ENCODE measurements at places on chromosomes 4 and X. TPM values are rescaled to one million over a fixed set of nuclear protein-coding genes. Genes with fewer than 3 reads are reported as not detected.

PNMA6A gene
- 0.18 TPM for total RNA-seq

PTTG2 gene
- not detected for total RNA-seq

CYBB gene
- not detected for total RNA-seq

SSX3 gene
- total RNA-seq: not detected

EDNRA gene
- 6.5 TPM for total RNA-seq

RTL9 gene
- total RNA-seq: 0.56 TPM

PF4V1 gene
- not detected for total RNA-seq

PCDH7 gene
- 44.1 TPM for total RNA-seq

EMCN gene
- total RNA-seq: not detected

CT45A10 gene
- total RNA-seq: not detected

HTR2C gene
- not detected for total RNA-seq

KLHL34 gene
- not detected for total RNA-seq

HSFX2 gene
- not detected for total RNA-seq

TCP11X2 gene
- not detected for total RNA-seq

EVC gene
- total RNA-seq: 16.8 TPM

TACR3 gene
- total RNA-seq: not detected

ODAPH gene
- not detected for total RNA-seq

C4orf50 gene
- total RNA-seq: not detected

CXCL6 gene
- not detected for total RNA-seq

WDR17 gene
- 0.83 TPM for total RNA-seq

DOCK11 gene
- total RNA-seq: 14.7 TPM

PRRG1 gene
- total RNA-seq: 16.1 TPM

AKAP14 gene
- total RNA-seq: not detected

ZMYM3 gene
- 8.3 TPM for total RNA-seq

HSFX1 gene
- total RNA-seq: under 0.01 TPM

C1QTNF7 gene
- total RNA-seq: 0.28 TPM

FREM3 gene
- total RNA-seq: not detected

SLC4A4 gene
- 16.8 TPM for total RNA-seq

TMEM175 gene
- 7.7 TPM for total RNA-seq

DACH2 gene
- total RNA-seq: 4.4 TPM

PNMA3 gene
- not detected for total RNA-seq

GJB1 gene
- total RNA-seq: not detected

GPC3 gene
- total RNA-seq: not detected

TCEAL6 gene
- total RNA-seq: not detected

TMEM128 gene
- 27.2 TPM for total RNA-seq

MAGEA4 gene
- total RNA-seq: not detected

JAKMIP1 gene
- total RNA-seq: not detected

ETNPPL gene
- total RNA-seq: not detected

RBMX2 gene
- total RNA-seq: 8.8 TPM

DMRTC1 gene
- not detected for total RNA-seq

SPANXA2 gene
- total RNA-seq: not detected

EXOC1L gene
- total RNA-seq: not detected

KLB gene
- not detected for total RNA-seq

ADH1A gene
- total RNA-seq: not detected

MAGEA12 gene
- total RNA-seq: not detected

CORIN gene
- 20.3 TPM for total RNA-seq

USP38 gene
- total RNA-seq: 17.0 TPM

CXCL13 gene
- total RNA-seq: not detected

BLTP1 gene
- 111 TPM for total RNA-seq

ETDC gene
- not detected for total RNA-seq

LINC00632 gene
- 6.4 TPM for total RNA-seq

PALLD gene
- 112 TPM for total RNA-seq
